ENCODE measurements at places on chromosomes 5 and 9.

- DNase-seq: no peak
Measured at GRCh38 chr5:4584982-4585381, 555.1 kb upstream of the ADAMTS16 start.

DNA sequence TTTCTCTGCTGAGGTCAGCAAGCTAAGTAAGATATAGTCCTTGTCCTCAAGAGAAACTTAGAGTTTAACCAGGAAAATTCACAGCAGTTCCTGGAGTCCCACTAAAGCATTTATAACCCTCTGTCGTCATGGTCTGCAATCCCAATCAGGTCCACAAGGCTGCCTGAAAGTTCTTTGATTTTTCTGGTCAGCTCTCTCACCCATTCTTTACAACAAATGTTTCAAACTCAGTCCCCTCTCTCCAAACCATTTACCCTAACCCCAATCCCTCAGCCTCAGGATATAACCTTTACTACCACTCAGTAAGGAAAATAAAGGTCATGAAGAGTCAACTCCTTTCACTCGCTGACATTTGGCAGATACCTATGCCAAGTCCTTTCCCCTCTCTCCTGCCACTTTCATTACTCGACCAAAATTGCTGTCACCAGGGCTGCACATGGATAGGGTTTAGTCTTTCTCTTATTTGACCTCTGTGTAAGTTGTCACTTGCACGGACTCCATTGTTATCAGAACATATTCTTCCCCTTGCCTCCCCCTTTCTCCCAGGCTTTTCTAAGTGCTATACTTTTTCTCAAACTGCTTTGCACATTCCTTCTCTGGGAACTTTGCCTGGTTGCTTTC lies 936.6 kb downstream of the NR2F1-AS1 start:
- DNase-seq: no peak

- no peak for DNase-seq
Measured at GRCh38 chr5:132905938-132906337, 32.5 kb downstream of the LEAP2 start.

DNA sequence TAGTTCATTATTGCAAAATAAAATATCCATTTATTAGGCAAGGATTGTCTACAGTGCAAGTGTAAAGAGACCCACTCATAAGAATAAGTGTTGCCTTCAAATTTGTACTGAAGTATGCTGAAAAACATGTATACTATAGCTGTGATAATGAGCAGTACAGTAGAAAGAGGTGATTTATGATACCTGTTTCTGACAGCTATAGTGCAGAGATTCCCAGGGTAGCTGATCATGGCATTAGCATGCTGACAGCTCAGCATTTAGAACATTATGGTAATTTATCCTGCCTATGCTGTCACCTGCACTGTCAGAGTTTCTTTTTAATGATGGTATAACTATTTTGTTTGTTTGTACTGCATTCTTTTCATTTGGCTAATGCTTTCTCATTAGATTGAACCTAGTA lies 177.6 kb upstream of the TLX3 start:
- no peak for DNase-seq

GRCh38 chr9:38082446-38083287 lies 13.6 kb upstream of the SHB start:
- DNase-seq: no peak

DNA sequence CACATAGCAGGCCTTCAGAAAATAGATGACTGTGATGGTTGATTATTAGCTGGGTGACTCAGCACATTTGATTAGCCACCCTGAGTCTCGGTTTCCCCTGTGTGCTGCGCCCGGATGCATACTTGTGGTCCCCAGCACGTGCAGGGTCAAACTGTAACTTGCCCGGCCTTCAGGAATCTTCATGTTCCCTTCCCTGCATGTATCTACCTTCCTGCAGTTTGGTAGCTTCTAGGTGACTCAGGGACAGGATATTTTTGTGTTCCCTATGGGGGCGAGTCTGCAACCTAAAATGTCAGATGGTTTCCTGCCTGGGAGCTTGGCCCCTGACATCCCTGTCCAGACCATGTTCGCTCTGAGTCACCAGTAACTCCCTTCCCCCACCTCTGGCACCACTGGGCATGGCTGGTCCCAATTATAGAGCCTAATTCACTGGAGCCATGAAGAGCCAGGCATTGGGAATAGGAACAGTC lies 13.2 kb downstream of the PTGS1 start:
- no peak for DNase-seq

DNA sequence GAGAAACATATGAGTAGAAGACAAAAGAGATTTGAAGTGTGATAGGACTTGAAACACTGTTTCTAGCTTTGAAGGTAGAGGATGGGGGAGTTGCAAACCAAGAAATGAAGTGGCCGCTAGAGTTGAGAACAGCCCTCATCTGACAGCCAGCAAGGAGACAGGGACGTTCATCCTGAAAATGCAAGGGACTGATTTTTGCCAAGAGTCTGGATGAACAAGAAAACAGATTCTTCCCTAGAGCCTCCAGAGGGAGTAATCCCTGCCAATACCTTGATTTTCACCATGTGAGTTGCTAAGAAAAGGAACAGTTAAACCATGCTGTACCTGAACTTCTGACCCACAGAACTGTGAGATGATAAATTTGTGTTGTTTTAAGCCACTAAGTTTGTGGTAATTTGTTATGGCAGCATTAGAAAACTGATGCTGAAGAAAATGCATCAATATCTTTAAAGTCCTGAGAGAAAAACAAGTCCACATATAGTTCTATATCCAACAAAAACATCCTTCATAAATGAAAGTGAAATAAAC lies 154.0 kb upstream of the ADAMTSL1 start:
- DNase-seq: no peak

GRCh38 chr9:113143432-113144227 lies 7.2 kb upstream of the SLC31A2 start:
- DNase-seq: no peak

GRCh38 chr9:14288433-14288832 lies 25.5 kb downstream of the NFIB start:
- no peak for DNase-seq

DNA sequence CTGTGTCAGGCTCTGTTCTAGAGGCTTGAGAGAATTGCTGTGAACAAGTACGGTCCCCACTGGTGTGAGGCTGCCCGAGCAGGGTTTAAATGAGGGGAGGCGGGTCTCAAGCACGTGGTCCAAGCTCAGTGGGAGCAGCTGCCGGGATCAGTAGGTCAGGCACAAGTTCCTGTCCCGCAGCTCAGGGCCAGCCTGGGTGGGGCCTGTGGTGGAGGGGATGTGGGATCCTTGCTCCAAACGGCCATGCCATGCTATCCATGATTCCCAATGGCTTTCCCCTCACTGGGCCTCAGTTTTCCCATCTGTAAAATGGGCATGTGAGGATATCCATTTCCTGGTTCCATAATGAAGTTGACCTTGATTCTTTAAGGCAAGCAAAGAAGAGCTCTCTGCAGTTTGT lies 17.1 kb downstream of the OBP2B start:
- no peak for DNase-seq

- no peak for DNase-seq
Measured at GRCh38 chr5:151001436-151001835, 19.0 kb upstream of the GPX3 start.

GRCh38 chr5:14417276-14417730 lies 164.3 kb upstream of the OTULINL start:
- DNase-seq: no peak

GRCh38 chr5:4295663-4296339 lies 700.2 kb downstream of the IRX1 start:
- no peak for DNase-seq

GRCh38 chr9:132694144-132694543 lies 23.9 kb downstream of the GTF3C4 start:
- peak; percentile 14 for DNase-seq

- DNase-seq: no peak
Measured at GRCh38 chr9:98019098-98019497, 36.0 kb downstream of the ANP32B start.

- DNase-seq: no peak
Measured at GRCh38 chr5:59921816-59922215, 28.3 kb upstream of the PDE4D start.

GRCh38 chr5:100787648-100788047 lies 115.4 kb downstream of the ST8SIA4 start:
- DNase-seq: no peak

GRCh38 chr9:4553951-4554381 lies 63.7 kb downstream of the SLC1A1 start:
- no peak for DNase-seq

DNA sequence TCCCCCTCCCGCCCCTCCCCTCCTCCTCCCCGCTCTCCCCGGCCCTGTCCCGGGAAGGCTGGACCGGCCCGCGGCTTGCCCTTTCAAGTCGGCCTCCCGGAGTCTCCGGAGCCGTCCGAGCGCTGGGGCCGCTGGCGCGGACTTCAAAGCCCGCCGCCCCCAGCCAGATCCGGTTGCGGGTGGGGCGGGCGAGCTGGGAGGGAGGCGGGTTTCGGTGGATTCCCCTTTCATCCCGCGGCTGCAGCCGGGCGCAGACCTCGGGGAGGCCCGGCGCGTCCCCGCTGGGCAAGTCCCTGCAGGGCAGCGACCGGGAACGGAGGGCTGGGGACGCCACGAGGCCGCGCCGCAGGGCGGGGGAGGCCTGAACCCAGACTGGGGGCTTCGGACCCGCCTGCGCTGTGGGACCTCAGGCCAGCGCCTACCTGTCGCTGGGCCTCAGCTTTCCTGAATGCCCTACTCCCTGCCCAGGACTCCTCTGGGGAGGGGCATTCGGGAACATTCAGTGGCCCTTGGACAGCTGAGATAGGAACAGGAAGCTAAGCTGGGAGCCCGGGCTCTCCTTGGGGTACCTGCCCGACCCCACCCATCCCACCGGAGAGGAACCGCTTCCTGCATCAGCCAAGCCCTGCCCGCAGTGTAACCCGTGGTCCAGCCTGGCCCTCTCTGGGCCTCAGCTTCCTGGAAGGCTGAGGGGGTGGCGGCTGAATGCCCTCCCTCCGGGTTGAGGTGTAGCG lies 23.4 kb downstream of the C9orf50 start:
- no peak for DNase-seq

DNA sequence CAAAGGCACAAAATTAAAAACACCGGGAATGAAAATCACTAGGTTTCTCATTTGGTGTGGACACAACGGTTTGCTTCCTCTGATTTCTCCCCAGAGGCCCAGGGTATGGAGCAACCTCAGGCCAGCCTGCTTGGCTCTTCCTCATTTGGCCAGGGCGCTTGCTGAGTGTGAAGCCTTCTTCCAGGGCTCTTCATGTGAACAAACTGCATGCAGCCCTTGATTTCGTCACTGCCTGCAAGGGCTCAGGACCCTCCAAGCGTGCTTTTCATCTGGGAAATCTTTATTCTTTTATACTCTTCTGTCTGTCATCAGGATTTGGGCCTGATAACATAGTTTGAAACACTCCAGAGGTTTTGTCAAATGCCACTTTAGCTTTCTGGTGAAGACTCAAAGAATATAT lies 122.6 kb upstream of the KLF4 start:
- DNase-seq: no peak

DNA sequence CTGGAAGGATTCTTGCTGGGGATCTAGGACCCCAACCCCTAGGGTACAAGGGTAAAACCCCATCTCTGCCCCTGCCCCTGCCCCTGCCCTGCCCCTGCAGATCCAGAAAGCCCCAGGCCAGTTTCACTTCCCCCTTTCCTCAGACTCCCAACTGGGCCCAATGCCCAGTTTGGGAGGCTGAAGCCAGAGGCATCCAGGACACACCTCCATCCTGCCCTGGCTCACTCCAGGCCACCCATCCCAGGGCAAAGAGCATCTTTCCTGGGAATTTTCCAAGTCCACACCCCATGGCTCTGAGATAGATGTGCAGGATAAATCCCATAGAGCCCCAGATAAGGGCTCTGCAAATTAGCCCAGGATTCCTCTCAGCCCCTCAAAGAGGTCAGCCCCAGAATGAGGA lies 17.4 kb downstream of the CNTFR start:
- no peak for DNase-seq

DNA sequence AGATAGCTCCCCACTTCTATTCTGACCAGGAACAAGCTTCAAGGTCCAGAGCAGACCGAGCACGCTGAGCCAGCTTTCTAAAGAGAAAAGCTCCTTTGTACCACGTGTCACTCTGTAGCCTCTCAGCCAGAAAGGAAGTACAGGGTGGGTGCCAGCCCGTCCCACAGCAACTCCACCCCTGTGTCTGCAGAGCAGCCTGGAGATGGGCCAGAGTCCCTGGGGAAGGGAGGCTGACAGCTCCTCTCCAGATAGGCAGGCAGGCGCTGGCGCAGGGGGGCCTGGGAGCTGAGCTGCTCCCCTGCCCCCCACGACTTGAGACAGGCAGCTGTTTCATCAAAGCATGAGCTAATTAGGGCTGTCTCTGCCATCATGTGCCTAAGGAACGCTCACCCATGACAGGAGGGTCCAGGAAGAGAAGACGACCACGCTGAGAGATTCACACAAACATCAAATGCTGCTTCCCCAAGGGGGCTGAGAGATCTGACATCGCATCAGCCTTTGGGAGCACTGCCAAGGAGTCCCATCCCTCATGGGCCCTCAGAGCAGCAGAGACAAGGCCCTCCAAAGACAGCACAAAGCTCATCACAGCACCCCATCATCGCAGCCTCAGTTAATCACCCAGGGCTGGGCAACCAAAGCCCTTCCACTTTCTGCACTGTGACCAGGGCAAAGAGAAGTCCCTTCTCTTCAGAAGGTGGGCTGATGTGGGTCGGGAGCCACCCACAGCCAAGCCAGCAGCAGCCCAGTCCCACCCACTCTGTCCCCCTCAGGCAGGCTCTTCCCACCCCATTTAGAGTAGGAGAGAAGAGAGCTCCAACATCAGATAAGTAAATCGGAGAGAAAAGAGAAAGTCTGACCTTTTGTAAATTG lies 78.5 kb upstream of the LRRTM2 start:
- DNase-seq: no peak

GRCh38 chr5:78204241-78204640 lies 90.3 kb downstream of the AP3B1 start:
- DNase-seq: no peak

DNA sequence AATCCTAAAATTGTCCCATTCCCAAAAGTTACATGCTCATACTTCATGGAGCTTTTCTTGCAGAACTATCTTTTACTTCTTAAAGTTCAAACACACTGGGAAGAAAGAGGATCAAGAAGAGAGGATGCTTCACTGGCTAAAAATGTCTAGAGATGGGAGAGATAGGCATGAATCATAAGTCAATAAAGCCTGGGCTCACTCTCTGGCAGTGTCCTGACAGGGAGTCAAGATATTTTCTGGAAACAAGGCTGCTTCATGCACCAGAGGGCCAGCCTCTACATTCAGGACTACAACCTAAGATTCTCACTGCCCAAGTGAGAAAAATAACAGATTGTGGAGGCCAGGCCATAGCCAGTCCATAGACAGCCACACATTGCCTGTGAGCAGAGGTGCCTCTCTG lies 1358.4 kb downstream of the EFNA5 start:
- DNase-seq: no peak

DNA sequence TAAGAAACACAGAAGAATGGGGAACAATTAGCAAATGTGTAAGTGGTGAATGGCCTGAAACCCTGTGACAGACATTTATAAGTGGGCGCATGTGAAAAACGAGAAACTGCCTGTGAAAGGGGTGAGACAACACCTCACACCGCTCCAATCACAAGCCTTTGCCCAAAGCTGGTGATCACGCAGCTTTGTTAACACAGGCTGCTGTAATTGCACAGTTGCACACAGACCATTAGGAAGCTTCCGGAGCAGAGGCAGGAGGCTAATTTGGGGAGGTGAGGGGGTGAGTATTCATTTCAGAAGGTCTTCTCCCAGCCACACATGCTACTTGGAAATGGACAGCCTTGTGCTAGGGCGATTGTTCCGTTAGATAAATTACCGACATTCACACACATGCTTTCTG lies 294.0 kb downstream of the MED10 start:
- DNase-seq: no peak
